ENCODE measurements at places on chromosomes 13 and 19.

- DNase-seq = no peak
Observed at GRCh38 chr13:38899571-38899970, 91.1 kb downstream of the STOML3 start.

GRCh38 chr19:18898081-18898606 lies 2.2 kb upstream of the CERS1 start:
- DNase-seq = no peak

DNA sequence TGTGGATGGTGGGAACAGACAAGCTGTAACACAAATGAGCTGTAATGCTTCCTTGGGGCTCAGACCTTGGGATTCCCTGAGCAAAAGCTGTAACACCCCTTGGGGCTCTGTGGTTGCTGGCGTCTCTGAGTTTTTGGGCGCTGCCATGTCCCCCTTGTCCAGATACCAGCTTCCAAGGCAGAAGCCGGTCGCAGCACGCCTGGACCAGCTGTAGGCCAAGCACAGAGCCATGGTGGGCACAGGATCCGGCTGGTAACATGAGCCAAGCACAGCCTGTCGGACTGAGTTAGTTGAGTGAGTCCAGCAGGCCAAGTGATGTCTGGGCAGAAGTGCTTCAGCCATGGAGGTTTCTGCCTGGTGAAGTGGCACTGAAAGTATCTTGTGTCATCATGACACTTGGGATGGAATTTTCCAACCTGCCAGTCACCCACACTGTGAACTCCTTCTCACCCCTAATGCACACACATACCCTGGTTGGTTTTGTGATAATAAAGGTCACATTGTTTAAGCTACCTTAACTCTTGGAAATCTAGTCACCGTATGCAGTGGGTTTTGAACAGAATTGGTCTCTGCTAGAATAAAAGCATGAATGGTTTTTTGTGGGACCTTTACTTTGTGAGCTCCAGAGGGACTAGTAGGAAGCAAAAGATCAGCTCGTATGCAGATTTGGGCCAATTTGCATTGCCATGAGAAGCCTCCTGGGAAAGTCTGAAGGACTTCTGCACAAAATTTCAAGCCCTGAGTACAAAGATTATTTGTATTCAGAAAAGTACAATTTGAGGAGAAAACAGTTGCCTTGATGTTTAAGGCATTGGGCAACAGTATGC lies 7.0 kb upstream of the ZNF17 start:
- no peak for DNase-seq

DNA sequence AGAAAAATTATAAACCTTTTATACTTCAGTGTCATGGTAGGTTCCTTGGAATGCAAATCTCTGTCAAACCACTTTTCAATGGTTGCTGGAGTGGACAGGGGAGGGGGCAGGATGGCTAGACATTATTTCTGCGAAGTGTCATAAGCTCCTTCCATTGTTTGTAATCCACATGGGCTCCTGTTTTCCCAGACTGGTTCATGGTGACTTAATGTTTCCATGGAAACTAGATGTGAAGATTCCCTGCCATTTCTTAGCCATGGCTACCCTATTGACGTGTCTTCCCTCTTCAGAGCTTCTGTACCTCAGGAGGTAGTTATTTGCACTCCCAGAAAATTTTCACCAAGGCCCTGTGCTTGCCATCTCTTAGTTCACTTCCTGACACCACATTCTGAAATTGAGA lies 95.3 kb downstream of the UFM1 start:
- no peak for DNase-seq

GRCh38 chr13:27131906-27132305 lies 39.7 kb downstream of the USP12 start:
- no peak for DNase-seq

- DNase-seq = no peak
Observed at GRCh38 chr13:113897966-113898365, 34.1 kb upstream of the GAS6 start.

DNA sequence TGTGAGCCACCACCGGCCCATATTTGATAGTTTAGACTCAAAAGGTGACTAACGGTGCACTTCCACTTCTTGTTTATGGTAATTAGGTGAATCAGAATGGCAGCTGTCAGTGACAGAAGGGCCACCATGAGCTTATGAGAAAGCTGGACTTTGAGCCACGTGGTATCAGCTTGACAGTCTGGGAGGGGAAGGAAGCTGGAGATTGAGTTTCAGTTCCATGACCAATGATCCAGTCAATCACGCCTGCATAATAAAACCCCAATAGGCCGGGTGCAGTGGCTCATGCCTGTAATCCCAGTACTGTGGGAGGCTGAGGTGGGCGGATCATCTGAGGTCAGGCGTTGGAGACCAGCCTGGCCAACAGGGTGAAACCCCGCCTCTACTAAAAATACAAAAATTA lies 8.2 kb downstream of the EID2B start:
- DNase-seq = no peak

DNA sequence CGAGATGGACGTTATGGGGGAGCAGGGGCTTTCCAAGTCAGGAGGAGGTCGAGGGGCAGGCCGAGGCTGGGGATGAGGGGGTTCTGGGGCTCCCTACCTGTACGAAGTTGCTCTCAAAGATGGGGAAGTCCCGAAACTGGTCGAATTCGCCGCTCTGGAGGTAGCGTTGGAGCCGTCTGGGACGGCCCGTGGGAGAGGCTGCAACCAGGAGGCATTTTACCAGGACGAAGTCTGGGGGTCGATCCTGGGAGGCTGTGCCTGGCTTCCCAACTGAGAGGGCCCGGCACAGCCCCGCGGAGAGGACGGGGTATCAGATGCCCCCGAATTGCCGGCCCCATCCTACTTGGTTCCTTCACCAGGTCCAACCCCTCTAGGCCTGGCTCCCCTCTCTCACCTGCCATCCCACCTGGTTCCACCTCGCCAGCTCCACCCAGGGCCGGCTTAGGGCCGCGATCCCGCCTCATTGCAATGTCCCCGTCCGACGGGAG lies 527 bp upstream of the EMC10 start:
- DNase-seq = no peak

All from stimulated activated CD8-positive, alpha-beta memory T cell treated with anti-CD3 and anti-CD28 coated beads, Interleukin-4, amount 100 ng/mL, for 4 hours (primary cell).